ENCODE measurements at places on chromosomes 5 and 9.
A peak's percentile ranks its signal among the peaks of the same experiment; 100 is the strongest.

- no peaks in the 10 kb centered on the region for H3K4me1 ChIP-seq
- DNase-seq = no peak
These were observed 38.0 kb upstream of the UBTD2 start for GRCh38 chr5:172321593-172321992.

- H3K4me3 ChIP-seq = no peak overlapping the region
- no peaks in the 10 kb centered on the region for H3K36me3 ChIP-seq
- no peaks in the 10 kb centered on the region for H3K4me1 ChIP-seq
- DNase-seq = no peak
- H3K27ac ChIP-seq = no peak overlapping the region
- no peaks in the 10 kb centered on the region for H3K27me3 ChIP-seq
These were observed 164.5 kb downstream of the SPATA31D1 start for GRCh38 chr9:82153032-82153431.

DNA sequence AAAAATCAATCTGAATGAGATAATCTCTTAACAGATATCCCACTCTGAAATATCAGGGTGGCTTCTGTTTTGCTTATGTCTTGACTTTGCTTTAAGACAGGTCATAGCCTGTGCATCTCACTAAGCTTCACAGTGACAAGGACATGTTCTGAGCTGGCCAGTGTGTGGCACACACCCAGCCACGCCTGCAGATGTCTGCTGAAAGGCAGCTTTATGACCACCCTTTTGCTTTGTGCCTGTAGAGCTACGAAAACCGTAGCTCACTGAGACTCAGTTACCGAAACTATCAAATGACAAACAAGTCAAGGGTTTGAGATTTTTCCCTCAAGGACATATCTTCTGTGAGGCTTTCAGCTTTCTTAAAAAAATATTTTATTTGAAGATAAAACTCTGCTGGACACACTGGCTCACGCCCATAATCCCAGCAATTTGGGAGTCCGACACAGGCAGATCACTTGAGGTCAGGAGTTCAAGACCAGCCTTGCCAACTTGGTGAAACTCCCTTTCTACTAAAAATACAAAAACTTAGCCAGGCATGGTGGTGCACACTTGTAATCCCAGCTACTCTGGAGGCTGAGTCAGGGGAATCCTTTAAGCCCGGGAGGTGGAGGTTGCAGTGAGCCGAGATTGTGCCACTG, 233.2 kb downstream of the SPATA31A1 start:
- H3K36me3 ChIP-seq = no peaks in the 10 kb centered on the region
- no peak overlapping the region for H3K27ac ChIP-seq
- no peak overlapping the region for H3K4me3 ChIP-seq
- DNase-seq = no peak

DNA sequence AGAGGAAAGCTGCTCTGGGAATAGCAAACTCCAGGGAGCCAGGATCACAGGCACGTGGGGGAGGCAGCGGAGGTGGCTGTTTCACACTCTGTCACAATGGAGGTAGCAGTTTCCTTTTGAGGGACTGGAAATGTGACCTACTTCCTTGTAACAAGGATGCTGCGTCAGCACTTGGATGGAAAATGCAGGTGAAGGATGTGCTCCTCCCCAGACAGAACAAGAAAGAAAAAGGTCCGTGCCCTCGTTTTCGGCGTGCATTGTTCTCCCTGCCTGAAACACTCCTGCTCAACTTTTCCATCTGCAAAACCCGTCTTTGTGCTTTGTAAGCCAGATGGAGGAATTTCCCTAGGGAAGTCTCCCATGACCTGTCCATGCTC, 55.1 kb upstream of the SH3PXD2B start:
- peak; percentile 4 for DNase-seq
- H3K36me3 ChIP-seq = no peaks in the 10 kb centered on the region
- H3K4me1 ChIP-seq = no peaks in the 10 kb centered on the region
- no peak overlapping the region for H3K27ac ChIP-seq
- H3K27me3 ChIP-seq = peaks cover 84% of the 10 kb centered on the region
- no peak overlapping the region for H3K4me3 ChIP-seq

- peaks cover 31% of the 10 kb centered on the region for H3K4me1 ChIP-seq
- DNase-seq = no peak
- peaks cover 2% of the 10 kb centered on the region for H3K36me3 ChIP-seq
- no peaks in the 10 kb centered on the region for H3K27me3 ChIP-seq
These were observed 16.8 kb downstream of the MEGF9 start for GRCh38 chr9:120697448-120697847.

DNA sequence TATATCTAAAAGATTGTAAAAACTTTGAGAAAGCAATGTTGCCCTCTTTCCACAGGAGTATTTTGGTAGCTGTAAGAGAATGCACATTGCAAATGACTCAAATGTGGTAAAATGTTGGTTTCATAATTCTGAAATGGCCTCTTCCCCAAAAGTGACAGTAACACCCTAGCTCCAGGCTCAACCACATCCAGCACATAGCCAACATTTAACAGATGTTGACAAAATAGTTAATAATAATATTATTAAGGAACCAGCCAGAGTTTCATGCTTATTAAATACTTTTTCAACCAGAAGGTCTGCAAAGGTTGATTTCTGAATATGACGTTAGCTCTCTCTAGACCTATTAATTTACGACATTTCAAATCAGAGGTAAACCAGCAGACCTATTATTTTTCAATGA, 1.3 kb downstream of the ANXA1 start:
- H3K36me3 ChIP-seq = peaks cover 36% of the 10 kb centered on the region
- H3K4me3 ChIP-seq = peak overlapping the region; percentile 89
- H3K27ac ChIP-seq = peak overlapping the region; percentile 98
- no peak for DNase-seq
- H3K4me1 ChIP-seq = peaks cover 50% of the 10 kb centered on the region

DNA sequence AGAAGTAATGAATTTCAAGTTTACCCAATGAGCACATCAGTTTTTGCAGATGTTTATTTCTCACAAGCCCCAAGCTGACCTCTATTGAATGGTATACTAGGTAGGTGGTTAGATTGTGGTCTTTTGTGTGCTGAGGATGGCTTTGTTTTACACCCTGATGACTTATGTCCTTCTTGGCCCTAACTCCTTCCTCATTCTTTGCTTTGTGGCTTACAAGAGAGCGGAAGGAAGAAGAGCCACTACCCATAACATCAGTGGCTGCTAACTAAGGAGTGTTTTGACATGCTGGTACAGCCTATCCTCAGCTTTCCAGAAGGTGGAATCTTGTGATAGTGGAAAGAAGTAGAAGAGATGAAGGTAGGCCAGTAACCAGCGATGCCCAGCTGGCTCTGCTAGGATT, 85.7 kb upstream of the NTRK2 start:
- H3K4me3 ChIP-seq = no peak overlapping the region
- DNase-seq = no peak
- H3K27me3 ChIP-seq = peaks cover 7% of the 10 kb centered on the region

DNA sequence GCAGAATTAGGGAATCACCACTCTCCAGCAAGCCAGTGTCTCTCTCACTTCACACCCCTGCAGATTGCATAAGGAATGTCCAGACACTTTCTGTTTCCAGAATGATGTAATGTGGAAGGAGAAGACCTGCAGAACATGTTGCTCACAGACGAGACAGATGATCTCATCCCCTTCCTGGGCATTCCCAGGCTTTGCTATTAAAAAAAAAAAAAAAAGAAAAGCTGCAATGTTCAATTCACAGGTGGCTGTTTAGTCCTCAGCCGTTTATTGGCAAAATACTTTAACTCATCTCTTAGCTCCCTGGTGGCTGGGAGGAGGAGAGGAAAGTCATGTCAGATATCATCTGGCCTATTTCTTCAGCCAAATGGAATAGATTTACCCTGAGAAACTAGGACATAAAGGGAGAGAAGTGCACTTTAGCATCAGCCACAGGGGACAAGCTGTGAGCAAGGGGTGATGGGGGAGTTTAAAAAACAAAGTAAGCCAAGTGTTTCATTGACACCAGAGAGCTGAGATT, 95.9 kb upstream of the TNC start:
- no peak for DNase-seq
- no peak overlapping the region for H3K4me3 ChIP-seq
- H3K36me3 ChIP-seq = no peaks in the 10 kb centered on the region

GRCh38 chr5:139689631-139690063, 41.5 kb downstream of the CXXC5 start:
- H3K27ac ChIP-seq = no peak overlapping the region
- DNase-seq = no peak
- peaks cover 2% of the 10 kb centered on the region for H3K36me3 ChIP-seq
- H3K4me3 ChIP-seq = no peak overlapping the region

DNA sequence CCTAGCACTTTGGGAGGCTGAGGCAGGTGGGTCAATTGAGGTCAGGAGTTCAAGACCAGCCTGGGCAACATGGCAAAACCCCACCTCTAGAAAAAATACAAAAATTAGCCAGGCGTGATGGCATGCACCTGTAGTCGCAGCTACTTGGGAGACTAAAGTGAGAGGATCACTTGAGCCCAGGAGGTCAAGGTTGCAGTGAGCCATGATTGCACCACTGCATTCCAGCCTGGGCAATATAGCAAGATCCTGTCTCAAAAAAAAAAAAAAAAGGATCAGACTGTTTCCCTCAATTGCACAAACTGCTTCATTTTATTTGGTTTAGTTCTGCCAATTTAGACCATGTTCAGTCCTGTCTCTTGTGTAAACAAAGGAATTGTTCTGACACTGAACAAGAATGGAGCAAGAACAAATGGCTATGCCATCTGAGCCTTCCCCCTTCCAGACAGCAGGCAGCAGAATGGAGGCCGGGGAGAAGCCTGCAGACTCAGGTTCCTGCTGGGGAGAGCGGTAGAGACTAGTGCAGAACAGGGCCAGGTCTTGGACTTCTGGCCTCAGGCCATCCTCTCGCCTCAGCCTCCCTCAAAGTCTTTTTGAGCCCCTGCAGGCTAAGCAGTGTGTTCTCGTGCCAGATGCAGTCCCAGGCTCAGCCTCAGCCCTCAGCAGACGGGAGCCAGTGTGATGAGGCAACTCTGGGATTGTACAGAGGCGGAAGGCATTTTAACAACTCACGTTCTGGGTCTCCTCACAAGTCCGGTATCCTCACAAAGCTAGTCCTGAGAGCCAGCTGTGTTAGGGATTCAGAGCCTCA, 18.2 kb downstream of the HNRNPH1 start:
- H3K27me3 ChIP-seq = no peaks in the 10 kb centered on the region
- peaks cover 51% of the 10 kb centered on the region for H3K36me3 ChIP-seq

DNA sequence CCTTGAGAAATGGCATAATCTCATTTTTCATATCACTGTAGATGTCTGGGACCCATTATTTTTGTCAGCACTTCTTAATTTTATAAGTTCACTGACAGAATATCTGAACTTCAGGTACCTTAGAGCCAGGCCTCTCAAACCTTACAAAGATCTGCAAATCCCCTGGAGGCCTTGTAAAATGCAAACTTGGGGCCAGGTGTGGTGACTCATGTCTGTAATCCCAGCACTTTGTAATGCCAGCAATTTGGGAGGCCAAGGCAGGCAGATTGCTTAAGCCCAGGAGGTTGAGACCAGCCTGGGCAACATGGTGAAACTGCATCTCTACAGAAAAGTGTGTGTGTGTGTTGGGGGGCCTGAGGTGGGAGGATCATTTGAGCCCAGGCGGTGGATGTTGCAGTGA, 30.8 kb downstream of the RASGRF2 start:
- H3K27me3 ChIP-seq = no peaks in the 10 kb centered on the region
- H3K4me3 ChIP-seq = no peak overlapping the region
- no peak for DNase-seq

DNA sequence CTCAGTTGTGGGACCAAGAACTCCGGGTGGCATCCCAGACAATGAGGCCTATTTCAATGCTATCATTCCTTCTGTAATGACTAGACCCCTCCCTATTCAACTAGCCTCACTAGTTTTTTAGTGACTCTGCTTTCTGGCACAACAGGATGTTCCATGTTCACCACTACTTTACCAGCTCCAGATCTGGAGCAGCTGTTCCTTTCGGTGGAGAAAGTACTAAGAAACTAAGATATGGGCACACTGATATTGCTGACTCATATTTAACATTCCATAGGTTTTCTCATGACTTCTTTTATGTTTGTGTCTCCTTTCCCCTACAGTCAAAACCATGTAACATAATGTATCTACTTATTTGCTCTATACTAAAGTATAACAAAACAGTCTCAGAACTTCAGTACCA, 24.1 kb downstream of the IL33 start:
- H3K27ac ChIP-seq = no peak overlapping the region
- DNase-seq = no peak
- H3K36me3 ChIP-seq = no peaks in the 10 kb centered on the region
- no peak overlapping the region for H3K4me3 ChIP-seq

- H3K4me1 ChIP-seq = peaks cover 47% of the 10 kb centered on the region
- DNase-seq = no peak
- H3K36me3 ChIP-seq = peaks cover 30% of the 10 kb centered on the region
These were observed 1.9 kb downstream of the DPM2 start for GRCh38 chr9:127935765-127936221.

DNA sequence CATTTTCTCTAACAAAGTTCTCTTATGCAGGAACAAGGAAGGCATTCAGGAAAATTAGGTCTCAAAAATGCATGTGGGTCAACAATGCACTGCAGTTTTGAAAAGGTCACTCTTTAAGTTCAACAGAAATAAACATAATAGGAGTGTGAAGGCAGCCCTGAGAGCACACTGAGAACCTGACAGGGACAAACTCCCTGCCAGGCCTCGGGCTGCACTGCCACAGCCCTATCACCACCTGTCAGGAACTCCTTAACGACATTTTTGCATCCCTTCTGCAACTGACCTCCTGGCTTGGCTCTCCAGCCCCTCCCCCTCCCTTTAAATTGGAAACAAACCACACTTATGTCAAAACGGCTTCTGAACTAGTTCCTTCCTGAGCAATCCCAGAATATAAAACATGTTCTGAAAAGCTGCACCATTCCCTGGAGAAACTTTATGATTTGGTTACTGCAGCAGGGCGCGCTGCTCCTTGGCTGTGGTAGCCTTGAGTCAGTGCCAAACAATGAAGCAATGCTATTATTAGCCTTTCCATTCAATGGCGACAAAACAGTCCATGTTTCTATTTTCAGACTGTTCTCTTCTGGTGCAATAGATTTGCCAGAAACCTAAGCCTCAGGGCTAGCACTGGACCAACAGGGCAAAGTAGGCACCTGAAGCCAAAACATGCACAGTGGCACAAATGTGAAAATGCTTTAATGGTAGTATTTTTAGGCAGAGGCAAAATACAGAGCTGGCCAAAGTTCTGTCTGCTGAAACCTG, 160.1 kb upstream of the ZNF608 start:
- no peak overlapping the region for H3K4me3 ChIP-seq
- no peaks in the 10 kb centered on the region for H3K27me3 ChIP-seq
- H3K27ac ChIP-seq = no peak overlapping the region
- H3K4me1 ChIP-seq = no peaks in the 10 kb centered on the region

DNA sequence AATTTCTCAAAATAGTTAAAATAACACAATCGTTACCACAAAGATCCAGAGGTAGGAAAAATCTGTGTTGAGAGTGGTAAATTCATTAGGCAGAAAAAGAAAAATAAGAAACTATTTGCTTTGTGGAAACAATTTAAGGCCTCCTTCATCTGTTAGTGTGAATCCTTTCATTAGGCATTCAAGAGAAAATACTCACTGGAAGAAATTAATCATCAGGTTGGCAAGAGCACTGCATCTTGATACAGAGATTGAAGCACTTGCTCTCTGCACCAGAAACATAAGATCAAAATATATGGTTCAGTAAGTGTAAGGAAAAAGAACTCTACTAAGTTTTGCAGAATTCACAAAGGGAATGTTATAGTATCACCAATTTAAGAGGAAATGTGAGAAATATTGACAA, 44.4 kb downstream of the TTC39B start:
- H3K27ac ChIP-seq = no peak overlapping the region
- H3K4me1 ChIP-seq = peaks cover 16% of the 10 kb centered on the region
- H3K27me3 ChIP-seq = no peaks in the 10 kb centered on the region
- no peak overlapping the region for H3K4me3 ChIP-seq
- peaks cover 2% of the 10 kb centered on the region for H3K36me3 ChIP-seq
- DNase-seq = no peak

All from central memory CD8-positive, alpha-beta T cell (primary cell).